ENCODE measurements at places on chromosomes 16 and 17. TPM values are rescaled to one million over a fixed set of nuclear protein-coding genes. Genes with fewer than 3 reads are reported as not detected.

Gene KRT34
- 1.3 TPM for total RNA-seq

Gene CRYBA1
- total RNA-seq: not detected

Gene ZACN
- not detected for total RNA-seq

Gene ATMIN
- 44.3 TPM for total RNA-seq

All from smooth muscle cell of bladder (primary cell).